ENCODE measurements at places on chromosomes 12 and 14.

- H3K36me3 ChIP-seq: no peaks in the 10 kb centered on the region
- H3K27ac ChIP-seq: no peak overlapping the region
- H3K27me3 ChIP-seq: no peaks in the 10 kb centered on the region
Measured at GRCh38 chr14:32313844-32314376, 15.2 kb upstream of the AKAP6 start.

DNA sequence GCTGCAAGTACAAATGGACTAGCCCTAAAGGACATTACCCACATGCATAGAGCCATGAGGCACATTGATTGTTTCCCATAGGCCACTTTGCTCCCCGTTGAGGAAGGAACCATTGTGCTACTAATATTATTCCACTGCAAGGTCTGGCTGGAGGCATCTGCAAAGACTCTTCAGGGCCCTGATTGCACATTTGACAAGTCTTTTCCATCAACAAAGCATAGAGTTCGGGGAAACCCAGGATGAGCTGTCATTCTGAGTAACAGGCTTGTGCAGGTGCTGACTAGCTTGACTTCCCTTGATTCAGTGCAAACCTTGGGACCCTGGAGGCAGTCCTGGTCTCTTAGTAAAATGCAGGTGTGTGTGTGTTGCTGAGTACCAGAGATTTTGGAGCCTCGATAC is 73.8 kb downstream of the SUSD6 start:
- DNase-seq: no peak
- H3K27ac ChIP-seq: no peak overlapping the region
- H3K36me3 ChIP-seq: no peaks in the 10 kb centered on the region
- H3K4me3 ChIP-seq: no peak overlapping the region

GRCh38 chr12:19867151-19867550 is 427.9 kb downstream of the AEBP2 start:
- no peaks in the 10 kb centered on the region for H3K36me3 ChIP-seq
- H3K4me3 ChIP-seq: no peak overlapping the region
- H3K27ac ChIP-seq: no peak overlapping the region
- no peaks in the 10 kb centered on the region for H3K4me1 ChIP-seq
- H3K27me3 ChIP-seq: no peaks in the 10 kb centered on the region

DNA sequence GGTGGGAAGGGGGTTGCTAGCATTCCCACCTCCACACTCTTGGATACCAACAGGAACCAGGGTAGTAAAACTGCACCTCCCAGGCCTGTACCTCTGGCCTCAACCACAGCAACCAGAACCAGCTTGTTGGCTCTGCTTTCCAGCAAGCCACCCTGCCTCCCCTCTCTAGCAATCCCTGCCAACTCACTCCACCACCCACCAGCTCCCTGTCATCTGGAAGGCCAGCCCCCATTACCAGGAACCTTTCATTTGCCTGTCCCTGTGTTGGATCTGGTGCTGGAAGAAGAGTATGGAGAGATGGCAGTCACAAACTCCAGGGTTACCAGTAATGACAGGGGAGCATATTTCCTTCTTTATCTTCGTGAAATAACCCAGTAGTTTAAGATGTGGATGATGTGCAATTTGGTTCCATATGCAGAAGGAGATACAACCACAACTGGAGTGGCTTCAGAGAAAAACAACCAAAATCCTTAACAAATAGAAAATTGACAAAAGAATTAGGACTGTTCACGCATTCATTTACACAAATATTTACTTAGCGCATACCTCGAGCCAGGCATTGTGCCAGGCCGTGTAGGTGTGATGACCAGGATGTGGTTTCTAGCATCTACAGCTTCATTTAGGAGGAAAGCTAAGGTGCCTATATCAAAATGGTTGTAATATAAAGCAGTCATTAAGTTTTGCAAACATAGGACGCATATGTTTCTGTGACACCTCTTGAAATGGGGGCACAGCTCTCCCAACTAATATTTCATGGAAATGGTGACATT is 3.4 kb downstream of the B4GALNT3 start:
- H3K27ac ChIP-seq: no peak overlapping the region
- peaks cover 30% of the 10 kb centered on the region for H3K27me3 ChIP-seq
- no peak overlapping the region for H3K4me3 ChIP-seq
- H3K4me1 ChIP-seq: peaks cover 13% of the 10 kb centered on the region
- no peak for DNase-seq

DNA sequence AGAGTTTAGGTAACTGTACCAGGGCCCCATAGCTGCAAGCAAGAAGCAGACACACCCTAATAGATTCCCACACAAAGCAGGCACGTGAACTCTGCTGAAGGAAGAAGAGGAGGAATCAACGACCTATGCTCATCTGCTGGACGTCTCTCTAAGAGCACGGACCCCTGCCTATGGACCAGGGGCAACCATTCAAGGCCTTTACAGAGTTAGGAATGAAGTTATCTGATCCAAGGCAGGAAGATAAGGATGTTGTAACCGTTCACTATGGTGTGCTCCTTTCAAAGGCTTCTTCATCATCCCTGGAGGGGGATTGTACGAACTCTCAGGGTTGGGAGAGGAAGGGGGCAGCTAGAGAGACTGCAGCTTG is 141.6 kb upstream of the PARP11 start:
- peaks cover 5% of the 10 kb centered on the region for H3K27me3 ChIP-seq
- H3K4me3 ChIP-seq: no peak overlapping the region
- H3K27ac ChIP-seq: no peak overlapping the region
- no peak for DNase-seq

DNA sequence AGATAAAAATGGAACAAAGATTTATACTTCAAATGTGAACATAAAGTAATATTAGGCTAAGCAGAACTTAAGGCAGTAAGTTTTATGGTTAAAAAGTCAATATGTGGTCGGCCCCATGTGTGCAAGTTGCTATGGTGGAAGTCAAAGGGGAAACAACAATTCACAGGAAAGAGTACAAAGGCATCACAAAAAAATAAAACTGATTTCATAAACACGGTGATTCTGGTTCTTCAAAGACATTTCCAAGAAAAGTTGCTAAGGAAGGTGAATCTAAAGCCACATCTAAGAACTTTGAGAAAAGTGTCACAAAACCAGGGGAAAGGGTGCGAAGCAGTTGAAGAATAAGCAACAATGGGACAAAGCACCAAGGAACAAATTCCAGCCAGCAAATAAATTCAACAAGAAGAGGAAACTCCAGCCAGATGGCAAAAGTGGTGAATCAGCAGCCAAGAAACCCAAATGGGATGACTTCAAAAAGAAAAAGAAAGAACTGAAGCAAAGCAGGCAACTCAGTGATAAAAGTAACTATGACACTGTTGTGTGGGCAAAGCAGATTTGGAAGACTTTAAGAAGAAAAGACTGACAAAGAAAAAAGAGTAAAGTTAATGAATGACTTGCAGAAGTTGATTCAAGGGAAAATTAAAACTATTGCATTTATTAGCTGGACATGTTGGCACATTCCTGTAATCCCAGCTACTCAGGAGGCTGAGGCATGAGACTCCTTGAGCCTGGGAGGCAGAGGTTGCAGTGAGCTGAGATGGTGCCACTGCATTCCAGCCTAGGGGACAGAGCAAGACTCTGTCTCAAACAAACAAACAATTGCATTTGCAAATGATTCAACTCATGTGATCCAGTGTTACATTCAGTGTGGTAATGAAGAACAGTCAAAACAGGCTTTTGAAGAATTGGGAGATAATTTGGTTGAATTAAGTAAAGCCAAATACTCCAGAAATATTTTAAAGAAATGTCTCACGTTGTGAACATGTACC is 19.5 kb downstream of the PTGDR start:
- H3K4me1 ChIP-seq: peaks cover 13% of the 10 kb centered on the region
- no peak for DNase-seq
- H3K36me3 ChIP-seq: no peaks in the 10 kb centered on the region
- no peak overlapping the region for H3K4me3 ChIP-seq

GRCh38 chr14:74391479-74391878 is 34.5 kb downstream of the SYNDIG1L start:
- no peaks in the 10 kb centered on the region for H3K36me3 ChIP-seq
- no peaks in the 10 kb centered on the region for H3K27me3 ChIP-seq
- DNase-seq: no peak
- H3K4me3 ChIP-seq: no peak overlapping the region
- H3K27ac ChIP-seq: no peak overlapping the region

- no peak overlapping the region for H3K4me3 ChIP-seq
- no peak overlapping the region for H3K27ac ChIP-seq
- H3K27me3 ChIP-seq: no peaks in the 10 kb centered on the region
Measured at GRCh38 chr12:72748971-72749370, 476.8 kb downstream of the TRHDE start.

Data from neural progenitor cell (in vitro differentiated cells).